ENCODE measurements at places on chromosomes 5 and 9.

- DNase-seq, result no peak
Measured at GRCh38 chr5:94747371-94747770, 128.9 kb downstream of the SLF1 start.

GRCh38 chr9:73719660-73720059 lies 568.0 kb downstream of the ANXA1 start:
- DNase-seq, result no peak

DNA sequence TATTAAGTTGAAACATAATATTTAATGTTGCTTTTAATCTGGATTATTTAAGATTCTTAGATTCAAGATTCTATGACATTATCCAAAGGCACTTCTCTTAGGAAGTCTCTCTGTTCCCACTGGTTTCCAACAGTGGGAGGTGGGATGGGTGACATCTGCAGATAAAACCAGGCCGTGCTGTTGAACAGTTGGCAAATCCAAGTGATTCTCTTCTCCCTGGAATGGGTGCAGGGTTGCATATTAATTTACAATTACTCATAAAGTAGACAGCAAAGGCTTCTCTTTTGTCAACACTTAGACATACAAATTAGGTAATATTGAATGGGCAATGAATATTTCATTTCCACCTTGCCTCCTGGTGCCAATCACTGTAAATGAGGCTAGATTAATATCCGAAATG lies 233.7 kb upstream of the IL12B start:
- no peak for DNase-seq

GRCh38 chr5:112708103-112708622 lies 29.5 kb upstream of the APC start:
- no peak for DNase-seq

- no peak for DNase-seq
Measured at GRCh38 chr5:173310218-173310769, 17.9 kb downstream of the STC2 start.

DNA sequence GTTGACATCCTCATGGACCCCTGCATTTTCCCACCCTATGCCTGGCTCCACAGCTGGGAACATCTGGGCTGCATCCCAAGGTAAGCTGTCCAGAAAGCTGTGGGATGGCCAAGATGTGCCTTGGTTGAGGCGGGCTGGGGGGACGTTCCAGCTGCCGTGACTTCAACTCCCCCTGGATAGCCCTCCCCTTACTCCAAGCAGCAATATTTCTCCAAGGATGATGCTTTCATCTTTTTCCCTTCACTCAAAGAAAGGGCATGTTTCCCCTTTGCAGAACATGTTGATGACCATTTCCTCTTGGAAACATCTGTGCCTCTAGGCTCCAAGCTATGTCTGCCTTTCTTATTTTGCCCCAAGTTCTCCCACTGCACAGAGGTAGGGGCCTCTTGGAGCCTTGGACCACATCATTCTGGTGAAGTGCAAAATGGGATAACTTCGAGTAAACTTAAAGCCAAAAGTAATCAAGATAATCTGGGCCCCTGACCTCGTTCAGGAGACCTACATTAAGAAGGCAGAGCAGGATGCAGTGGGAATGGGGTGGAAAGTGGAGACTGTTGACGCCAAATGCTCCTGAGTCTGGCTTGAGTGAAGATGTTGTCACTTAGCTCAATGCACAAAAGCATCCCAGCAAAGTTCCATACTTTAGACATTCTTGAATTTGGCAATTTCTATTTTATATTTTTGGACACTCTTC lies 175.2 kb downstream of the GAS1 start:
- no peak for DNase-seq

DNA sequence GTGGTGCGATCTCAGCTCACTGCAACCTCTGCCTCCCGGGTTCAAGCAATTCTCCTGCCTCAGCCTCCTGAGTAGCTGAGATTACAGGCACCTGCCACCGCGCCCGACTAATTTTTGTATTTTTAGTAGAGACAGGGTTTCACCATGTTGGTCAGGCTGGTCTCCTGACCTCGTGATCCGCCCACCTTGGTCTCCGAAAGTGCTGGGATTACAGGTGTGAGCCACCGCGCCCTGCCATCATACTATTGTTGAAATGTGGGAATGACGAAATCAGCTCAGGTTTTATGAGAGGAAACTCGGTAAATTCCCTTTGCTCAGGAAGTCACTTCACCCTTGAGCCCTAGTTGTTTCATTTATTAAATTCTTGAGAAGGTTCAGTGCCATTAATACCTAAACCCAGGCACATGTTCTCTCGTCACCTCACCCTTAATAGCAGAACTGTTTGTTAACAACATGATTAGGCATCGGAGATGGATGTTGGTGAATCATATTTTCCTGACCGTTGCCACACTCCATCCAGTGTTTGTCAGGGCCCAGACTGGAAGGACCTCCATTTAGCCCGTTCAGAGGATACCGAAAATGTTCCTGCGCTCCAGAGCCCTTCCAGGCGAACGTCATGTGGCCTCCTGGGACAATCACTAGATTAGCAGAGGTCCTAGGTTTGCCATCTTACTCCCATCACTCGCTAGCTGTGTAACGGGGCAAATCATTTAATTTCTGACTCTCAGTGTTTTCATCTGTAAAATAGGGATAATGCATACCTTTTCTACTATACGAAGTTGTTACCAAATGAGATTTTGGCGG lies 20.0 kb upstream of the CREBRF start:
- no peak for DNase-seq

- DNase-seq, result no peak
Measured at GRCh38 chr9:131667576-131667975, 72.3 kb downstream of the RAPGEF1 start.

GRCh38 chr5:65047948-65048690 lies 279.4 kb downstream of the CWC27 start:
- DNase-seq, result no peak

DNA sequence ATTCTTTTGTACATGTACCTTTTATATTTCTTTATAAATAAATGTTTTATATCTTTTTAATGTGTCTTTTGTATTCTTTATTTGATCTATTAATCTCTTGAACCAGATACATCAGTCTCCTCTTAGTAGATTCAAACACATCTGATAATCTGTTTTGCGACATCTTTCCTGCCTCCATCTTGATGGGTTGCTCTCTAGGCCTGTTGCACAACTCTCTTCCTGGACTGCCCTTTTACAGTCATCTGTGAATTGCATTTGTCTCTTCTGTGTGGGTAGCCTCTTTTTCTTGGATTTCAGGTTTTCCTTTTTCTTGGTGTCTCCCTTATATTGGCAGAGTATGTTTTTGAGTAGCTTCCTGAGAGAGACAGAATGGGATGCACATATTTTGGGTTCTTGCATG lies 6.2 kb downstream of the ZFYVE16 start:
- DNase-seq, result no peak

DNA sequence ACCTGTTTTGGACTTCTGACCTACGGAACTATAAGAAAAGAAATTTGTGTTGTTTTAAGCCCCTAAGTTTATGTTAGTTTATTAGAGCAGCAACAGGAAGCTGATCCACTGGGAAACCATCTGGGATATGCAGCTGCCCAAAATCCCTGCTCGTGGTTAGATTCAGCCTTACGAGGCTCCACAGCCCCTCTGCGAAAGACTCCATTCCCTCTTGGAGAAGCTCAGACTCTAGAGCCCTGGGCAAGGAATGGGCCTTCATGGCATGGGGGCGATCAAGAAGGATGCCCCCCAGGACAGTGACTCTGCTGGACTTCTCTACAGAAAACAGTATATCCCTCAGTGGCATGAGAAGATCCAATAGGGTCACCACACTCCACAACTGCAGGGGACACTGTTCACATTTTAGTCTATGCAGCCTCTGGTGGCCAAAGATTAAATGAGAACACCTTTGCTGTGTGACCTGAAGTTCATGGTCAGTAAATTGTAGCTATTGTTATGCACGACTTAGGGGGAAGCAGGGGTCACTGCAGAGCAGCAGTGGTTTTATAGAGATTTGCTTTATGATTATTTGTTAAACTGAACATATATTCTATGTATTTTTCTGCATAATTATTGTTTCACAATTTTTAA lies 21.1 kb downstream of the IRF1 start:
- DNase-seq, result no peak

DNA sequence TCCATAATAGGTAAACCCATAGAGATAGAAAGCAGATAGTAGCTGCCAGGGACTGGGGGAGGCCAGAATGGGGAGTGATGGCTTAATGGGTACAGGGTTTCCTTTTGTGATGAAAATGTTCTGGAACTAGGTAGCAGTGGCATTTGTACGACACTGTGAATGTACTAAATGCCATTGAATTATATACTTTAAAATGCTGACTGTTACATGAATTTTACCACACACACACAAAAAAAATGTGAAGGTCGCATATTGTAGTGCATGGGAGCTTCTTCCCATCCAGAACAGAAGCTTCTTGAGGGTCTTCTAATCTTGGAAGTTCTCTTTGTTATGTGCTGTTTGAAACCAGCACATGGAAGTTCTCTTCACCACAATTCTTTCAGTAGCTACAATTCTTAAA lies 19.9 kb upstream of the ANP32B start:
- DNase-seq, result no peak

- no peak for DNase-seq
Measured at GRCh38 chr9:84819491-84819991, 150.0 kb downstream of the NTRK2 start.

DNA sequence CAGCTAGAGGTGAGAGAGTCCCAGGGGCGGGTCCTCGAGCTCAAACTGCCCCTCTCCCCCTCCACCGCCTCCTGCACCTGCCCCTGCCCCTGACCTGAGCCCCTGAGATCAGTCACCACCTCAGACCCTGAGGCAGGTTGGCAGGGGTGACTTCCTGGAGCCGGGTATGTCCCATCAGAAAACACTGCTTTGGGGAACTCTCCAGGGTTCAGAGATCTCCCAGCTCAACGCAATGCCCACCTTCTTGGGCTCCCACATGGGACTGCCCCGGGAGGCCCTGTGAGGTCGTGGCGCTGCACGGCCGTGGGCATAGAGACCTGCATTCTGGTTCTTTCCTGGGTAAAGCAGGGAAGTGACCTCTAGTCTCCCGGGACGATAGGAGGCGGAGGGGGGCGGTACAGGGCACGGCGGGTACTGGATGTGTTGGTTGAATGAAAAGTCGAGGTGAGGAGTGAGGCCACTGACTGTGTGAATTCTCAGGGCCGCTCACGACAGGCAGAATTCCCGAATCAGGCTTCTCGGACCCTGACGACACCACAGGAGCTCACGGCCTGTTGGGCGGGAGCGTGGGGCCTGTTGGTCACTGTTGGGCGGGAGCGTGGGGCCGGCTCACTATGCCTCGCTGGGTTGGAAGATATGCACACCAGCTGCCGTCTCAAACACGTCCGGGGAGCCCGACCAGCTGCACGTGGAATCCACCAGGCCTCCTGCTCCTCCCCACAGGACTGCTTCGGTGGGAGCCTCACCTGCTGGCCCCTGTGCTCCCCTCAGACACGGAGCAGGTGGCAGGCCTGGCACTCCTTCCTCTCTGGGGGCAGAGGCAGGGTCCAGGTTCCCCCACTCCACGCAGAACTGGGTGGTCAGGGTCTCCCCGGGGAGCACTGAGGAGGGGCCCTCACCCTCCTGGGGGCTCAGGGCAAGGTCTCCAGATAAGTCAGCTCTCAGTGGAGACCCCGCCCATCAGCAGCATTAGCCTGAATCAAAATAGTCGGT lies 178.0 kb upstream of the PPP1R26 start:
- DNase-seq, result no peak

DNA sequence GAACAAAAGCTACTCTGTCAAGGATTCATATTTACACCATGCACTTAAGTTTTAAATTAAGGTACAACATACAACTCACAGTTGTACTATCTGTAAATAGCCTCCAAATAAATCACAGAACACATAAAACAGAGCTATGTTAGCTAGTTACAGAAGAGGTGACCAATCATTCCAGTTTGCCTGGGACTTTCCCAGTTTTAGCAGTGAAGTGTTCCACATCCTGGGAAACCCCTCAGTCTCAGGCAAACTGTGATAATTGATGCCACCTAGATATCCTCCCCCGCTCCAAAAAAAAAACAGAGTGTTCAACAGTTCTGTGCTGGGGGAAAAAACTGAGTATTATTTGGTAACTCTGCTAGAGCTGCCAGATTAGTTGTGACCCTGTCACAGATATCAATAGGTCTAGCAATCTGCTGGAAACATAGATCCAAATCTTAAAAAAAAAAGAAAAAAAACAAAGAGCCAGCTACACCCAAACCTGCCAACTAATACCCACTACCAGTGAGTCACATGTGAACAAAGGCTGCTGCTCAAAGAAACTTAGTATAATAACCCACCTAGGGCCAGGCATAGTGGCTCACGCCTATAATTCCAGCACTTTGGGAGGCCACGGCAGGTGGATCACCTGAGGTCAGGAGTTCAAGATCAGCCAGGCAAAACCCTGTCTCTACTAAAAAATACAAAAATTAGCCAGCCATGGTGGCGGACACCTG lies 5.7 kb downstream of the TBCA start:
- no peak for DNase-seq

- DNase-seq, result no peak
Measured at GRCh38 chr9:121268598-121268850, 562 bp downstream of the GSN start.

DNA sequence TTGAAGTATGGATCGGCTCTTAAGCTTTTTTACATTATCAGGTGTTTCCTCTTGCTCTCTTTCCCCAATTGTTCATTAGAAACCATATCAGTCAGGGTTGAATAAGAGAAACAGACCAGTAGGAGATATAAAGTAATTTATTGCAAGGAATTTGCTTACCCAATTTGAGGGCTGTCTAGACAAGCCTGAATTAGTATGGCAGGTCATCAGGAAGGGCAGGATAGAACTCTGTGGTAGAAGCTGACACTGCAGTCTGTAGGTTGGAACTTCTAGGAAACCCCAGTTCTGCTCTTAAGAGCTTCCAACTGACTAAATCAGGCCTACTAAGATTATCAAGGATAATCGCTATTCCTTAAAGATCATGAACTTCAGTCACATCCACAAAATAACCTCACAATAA lies 24.3 kb downstream of the ISOC1 start:
- DNase-seq, result no peak

- DNase-seq, result no peak
Measured at GRCh38 chr5:138946831-138947560, 71.9 kb upstream of the LRRTM2 start.

Data from activated T-helper 1 cell treated with Interleukin-2 at 50 U/mL for 16 hours (primary cell).